ENCODE measurements at places on chromosomes 2 and 18. TPM values are rescaled to one million over a fixed set of nuclear protein-coding genes. Genes with fewer than 3 reads are reported as not detected.

The FAP gene
- 65.8 TPM for total RNA-seq

- no peak for DNase-seq
- H3K27ac ChIP-seq = no peak overlapping the region
- H3K4me1 ChIP-seq = no peaks in the 10 kb centered on the region
- no peak overlapping the region for H3K4me3 ChIP-seq
Measured at GRCh38 chr2:240511351-240512108, 46.3 kb downstream of the ANKMY1 start.

DNA sequence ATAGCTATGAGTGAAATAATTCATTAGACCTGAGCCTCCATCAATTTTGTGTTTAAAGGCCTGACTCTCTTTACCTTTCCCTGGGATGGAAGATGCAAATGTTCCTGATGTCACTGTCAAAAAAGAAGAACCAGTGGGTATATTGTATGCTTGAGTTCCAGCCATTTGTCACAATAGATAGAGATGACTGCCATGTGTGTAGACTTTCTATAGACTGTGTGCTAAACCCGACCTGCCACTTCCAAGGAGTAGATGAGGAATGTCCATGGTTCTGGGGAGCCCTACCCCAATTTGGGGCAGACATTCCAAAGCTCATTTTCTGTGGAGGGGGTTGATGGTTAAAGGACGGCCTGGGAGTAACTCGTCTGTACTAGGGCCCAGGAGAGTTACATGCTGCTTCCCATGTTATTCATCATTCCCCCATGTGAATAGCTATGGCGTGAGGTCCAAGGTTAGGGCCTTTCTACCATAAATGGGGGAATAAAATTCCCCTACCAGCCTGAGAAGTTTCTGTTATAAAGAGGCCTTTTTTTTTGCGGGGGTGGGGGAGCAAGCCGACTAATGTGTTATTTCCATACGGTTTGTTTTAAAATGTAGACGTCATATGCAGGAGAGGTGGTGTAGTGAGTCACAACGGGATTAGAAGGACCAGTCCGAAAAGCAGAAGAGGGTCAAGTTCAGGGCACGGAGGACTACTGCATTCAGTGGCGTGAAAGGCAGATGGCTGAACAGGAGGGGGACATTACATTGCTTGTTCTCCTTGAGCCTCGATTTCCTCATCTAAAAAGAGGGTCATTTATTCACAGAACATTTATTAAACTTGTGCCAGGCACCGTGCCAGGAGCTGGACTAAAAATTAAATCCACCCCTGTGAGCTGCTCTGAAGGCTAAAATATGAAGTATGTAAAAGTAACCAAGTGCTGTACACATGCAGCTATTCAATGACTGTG lies 24.0 kb downstream of the IL1B start:
- no peaks in the 10 kb centered on the region for H3K4me1 ChIP-seq
- no peaks in the 10 kb centered on the region for H3K36me3 ChIP-seq
- no peak for DNase-seq
- no peak overlapping the region for H3K27ac ChIP-seq
- no peaks in the 10 kb centered on the region for H3K27me3 ChIP-seq

The MOCOS gene
- total RNA-seq = 1.7 TPM

DNA sequence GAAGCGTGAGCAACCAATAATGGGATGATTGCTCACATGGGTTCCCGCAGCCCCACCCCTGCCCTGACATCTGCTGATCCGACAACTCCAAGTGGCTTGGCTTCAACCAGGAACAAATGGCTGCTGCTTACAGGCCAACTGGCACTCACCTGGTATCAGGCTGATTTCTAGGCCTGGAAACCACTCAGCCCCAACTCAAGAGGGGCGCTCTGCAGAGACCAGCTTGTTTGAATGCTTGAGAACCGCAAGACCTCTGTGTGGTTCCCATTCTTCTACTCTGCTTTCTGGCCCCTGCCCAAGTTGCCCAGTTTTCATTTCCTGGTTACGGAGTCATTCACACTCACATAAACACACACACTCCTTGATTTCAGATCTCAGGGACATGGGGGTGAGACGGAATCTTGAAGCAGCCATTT lies 52.0 kb downstream of the TNP1 start:
- no peak overlapping the region for H3K27ac ChIP-seq
- H3K36me3 ChIP-seq = no peaks in the 10 kb centered on the region
- DNase-seq = no peak
- no peaks in the 10 kb centered on the region for H3K4me1 ChIP-seq
- no peaks in the 10 kb centered on the region for H3K27me3 ChIP-seq

- H3K27me3 ChIP-seq = no peaks in the 10 kb centered on the region
- H3K4me3 ChIP-seq = no peak overlapping the region
- no peak overlapping the region for H3K27ac ChIP-seq
Measured at GRCh38 chr18:20996418-20996817, 115.2 kb downstream of the ROCK1 start.

The NAT8 gene
- total RNA-seq = not detected

DNA sequence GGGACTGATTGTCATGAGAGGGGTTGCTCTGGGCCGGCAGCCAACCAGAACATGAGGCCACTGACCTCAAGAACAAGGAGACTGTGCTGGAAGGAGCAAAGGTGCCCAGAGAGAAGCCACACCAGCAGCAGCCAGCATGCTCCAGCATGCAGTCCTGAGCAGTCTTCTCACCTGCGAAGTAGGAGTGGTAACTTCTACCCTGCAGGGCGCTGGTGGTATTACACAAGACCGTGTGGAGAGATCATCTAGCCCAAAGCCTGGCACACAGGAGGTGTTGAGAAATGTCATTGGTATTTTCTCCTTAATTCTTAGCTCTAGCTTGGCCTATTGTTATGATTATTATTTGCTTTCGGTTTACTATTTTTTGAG lies 132.7 kb downstream of the TSN start:
- H3K27me3 ChIP-seq = no peaks in the 10 kb centered on the region
- no peak overlapping the region for H3K4me3 ChIP-seq
- H3K36me3 ChIP-seq = no peaks in the 10 kb centered on the region
- no peaks in the 10 kb centered on the region for H3K4me1 ChIP-seq
- H3K27ac ChIP-seq = no peak overlapping the region

DNA sequence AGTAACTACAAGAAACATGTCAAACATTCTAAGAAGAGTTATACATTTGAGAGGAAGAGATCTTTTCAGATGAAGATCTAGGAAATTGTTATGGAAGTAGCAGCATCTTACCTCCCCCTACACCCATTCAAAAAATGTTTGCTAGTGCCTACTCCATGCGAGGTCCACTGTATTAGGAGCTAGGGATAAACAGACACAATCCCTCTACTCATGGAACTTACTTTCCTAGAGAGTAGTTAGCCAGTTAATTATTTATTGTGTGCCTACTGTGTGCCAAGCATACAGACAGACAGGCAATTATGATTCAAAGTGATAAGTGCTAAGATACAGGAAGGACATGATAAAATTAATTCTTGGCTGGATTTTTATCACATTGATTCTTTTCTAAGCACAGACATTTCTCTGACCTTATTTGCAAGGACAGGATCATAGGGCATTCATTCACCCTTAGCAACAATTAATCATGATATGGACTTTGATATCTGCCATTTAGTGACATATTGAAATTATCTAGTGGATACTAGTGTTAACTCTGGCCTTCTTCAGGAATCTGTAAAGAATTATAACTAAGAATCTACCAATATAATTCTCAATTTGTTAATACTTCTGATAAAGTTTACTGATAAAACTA lies 19.6 kb upstream of the TDRD15 start:
- H3K27me3 ChIP-seq = no peaks in the 10 kb centered on the region
- no peaks in the 10 kb centered on the region for H3K36me3 ChIP-seq
- H3K27ac ChIP-seq = no peak overlapping the region
- peaks cover 4% of the 10 kb centered on the region for H3K4me1 ChIP-seq

The LRRC30 gene
- not detected for total RNA-seq

DNA sequence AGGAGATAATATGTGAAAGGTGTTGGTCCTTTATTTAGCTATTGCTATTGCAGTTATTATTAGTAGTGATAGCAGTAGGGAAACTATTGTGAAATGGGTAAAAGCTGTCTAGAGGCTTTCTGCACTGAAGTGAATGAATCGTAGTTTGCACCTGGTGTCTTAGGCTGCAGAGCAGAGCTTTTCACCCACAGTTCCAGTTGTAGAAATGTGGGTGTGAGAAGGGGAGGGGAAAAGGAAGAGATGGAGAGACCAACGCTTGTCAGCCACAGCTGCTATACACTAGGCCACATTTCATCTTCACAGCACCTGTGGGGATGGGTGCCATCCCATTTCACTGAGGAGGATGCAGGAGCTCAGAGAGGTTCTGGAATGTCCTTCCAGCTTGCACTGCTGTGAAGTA lies 50.0 kb downstream of the TRPM8 start:
- no peak overlapping the region for H3K27ac ChIP-seq
- no peaks in the 10 kb centered on the region for H3K4me1 ChIP-seq
- H3K4me3 ChIP-seq = no peak overlapping the region
- DNase-seq = no peak

The STPG4 gene
- 0.90 TPM for total RNA-seq

GRCh38 chr2:20157193-20157891 lies 67.6 kb downstream of the SDC1 start:
- no peak overlapping the region for H3K27ac ChIP-seq
- H3K36me3 ChIP-seq = no peaks in the 10 kb centered on the region
- DNase-seq = no peak
- H3K27me3 ChIP-seq = no peaks in the 10 kb centered on the region
- no peaks in the 10 kb centered on the region for H3K4me1 ChIP-seq
- no peak overlapping the region for H3K4me3 ChIP-seq

GRCh38 chr2:151029406-151030157 lies 232.1 kb downstream of the RBM43 start:
- no peak overlapping the region for H3K27ac ChIP-seq
- H3K4me3 ChIP-seq = no peak overlapping the region
- DNase-seq = no peak
- H3K4me1 ChIP-seq = no peaks in the 10 kb centered on the region

DNA sequence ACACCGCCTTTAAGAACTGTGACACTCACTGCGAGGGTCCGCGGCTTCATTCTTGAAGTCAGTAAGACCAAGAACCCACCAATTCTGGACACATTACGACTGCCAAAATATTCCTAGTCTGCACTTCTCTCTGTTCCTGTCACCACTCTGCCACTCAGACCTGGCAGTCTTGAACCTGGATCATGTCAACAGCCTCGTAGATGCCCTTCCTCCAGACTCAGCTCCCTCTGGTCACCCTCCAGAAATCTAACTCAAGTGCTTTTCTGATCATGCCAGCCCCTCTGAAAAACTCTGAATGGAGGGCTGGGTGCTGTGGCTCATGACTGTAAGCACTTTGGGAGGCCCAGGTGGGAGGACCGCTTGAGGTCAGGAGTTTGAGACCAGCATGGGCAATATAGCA lies 20.3 kb downstream of the AAK1 start:
- no peak overlapping the region for H3K4me3 ChIP-seq
- DNase-seq = no peak
- H3K27me3 ChIP-seq = no peaks in the 10 kb centered on the region
- peaks cover 2% of the 10 kb centered on the region for H3K4me1 ChIP-seq
- no peak overlapping the region for H3K27ac ChIP-seq

GRCh38 chr2:141411419-141411818 lies 719.4 kb downstream of the LRP1B start:
- no peaks in the 10 kb centered on the region for H3K36me3 ChIP-seq
- H3K27me3 ChIP-seq = no peaks in the 10 kb centered on the region
- H3K27ac ChIP-seq = no peak overlapping the region
- no peak for DNase-seq

- no peaks in the 10 kb centered on the region for H3K4me1 ChIP-seq
- DNase-seq = no peak
- no peaks in the 10 kb centered on the region for H3K27me3 ChIP-seq
- H3K27ac ChIP-seq = no peak overlapping the region
- no peak overlapping the region for H3K4me3 ChIP-seq
Measured at GRCh38 chr2:72494392-72494791, 331.4 kb downstream of the EXOC6B start.

DNA sequence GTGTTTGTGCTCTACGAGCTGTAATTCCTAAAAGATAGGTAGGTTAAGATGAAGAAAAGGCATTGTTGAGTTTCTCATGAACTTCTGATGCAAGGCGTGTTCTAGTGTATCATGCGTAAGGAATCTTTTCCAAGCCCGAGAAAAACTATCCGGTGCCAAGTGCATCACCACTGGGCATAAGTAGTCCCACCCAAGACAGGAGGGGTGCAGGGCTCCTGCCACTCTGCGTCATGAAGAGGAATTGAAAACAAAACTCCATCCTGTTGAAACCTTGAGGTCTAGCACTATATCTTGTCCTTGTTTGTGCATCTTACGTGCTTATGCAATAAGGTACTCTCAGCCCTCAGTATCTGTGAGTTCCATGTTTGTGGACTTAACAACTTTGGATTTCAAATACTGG lies 45.7 kb downstream of the RAB31 start:
- no peaks in the 10 kb centered on the region for H3K4me1 ChIP-seq
- no peak for DNase-seq
- H3K4me3 ChIP-seq = no peak overlapping the region
- H3K27ac ChIP-seq = no peak overlapping the region

The MALL gene
- 32.8 TPM for total RNA-seq

- no peak for DNase-seq
- H3K27me3 ChIP-seq = no peaks in the 10 kb centered on the region
- no peaks in the 10 kb centered on the region for H3K4me1 ChIP-seq
Measured at GRCh38 chr2:34723683-34724082, 1124.6 kb upstream of the FAM98A start.

- DNase-seq = no peak
- H3K36me3 ChIP-seq = no peaks in the 10 kb centered on the region
- no peaks in the 10 kb centered on the region for H3K27me3 ChIP-seq
- H3K27ac ChIP-seq = no peak overlapping the region
- H3K4me1 ChIP-seq = no peaks in the 10 kb centered on the region
Measured at GRCh38 chr2:196215376-196215775, 44.0 kb upstream of the STK17B start.

The ASTL gene
- total RNA-seq = 0.62 TPM

The UGT1A5 gene
- not detected for total RNA-seq

- no peaks in the 10 kb centered on the region for H3K27me3 ChIP-seq
- no peaks in the 10 kb centered on the region for H3K4me1 ChIP-seq
- H3K4me3 ChIP-seq = no peak overlapping the region
- no peak for DNase-seq
Measured at GRCh38 chr18:49500201-49500921, 13.3 kb upstream of the C18orf32 start.

- H3K36me3 ChIP-seq = no peaks in the 10 kb centered on the region
- no peak overlapping the region for H3K4me3 ChIP-seq
- H3K27ac ChIP-seq = no peak overlapping the region
- H3K27me3 ChIP-seq = no peaks in the 10 kb centered on the region
- DNase-seq = no peak
Measured at GRCh38 chr2:36059691-36060090, 295.9 kb upstream of the CRIM1 start.

DNA sequence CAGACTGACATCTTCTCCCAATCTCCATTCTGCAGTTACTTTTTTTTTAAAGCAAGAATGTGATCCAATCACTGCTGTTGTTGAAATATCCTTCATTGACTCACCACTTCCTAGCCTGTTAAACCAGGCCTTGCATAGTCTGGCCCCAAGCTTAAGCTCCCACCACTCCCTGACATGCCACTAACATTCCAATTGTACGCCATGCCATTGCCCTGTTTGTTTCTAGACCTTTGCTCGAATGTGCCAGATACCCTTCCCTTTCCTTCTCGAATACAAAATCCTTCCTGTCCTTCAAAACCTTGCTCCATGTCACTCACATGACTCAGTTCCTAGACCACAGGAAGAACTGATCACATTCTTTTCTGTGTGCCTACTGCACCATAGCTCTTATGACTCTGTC lies 224.2 kb downstream of the CYRIA start:
- no peaks in the 10 kb centered on the region for H3K4me1 ChIP-seq
- H3K27me3 ChIP-seq = no peaks in the 10 kb centered on the region
- no peak overlapping the region for H3K4me3 ChIP-seq
- DNase-seq = no peak
- H3K27ac ChIP-seq = no peak overlapping the region

GRCh38 chr2:68709421-68709911 lies 25.1 kb upstream of the ARHGAP25 start:
- H3K36me3 ChIP-seq = no peaks in the 10 kb centered on the region
- no peak for DNase-seq
- no peak overlapping the region for H3K27ac ChIP-seq
- no peaks in the 10 kb centered on the region for H3K4me1 ChIP-seq
- no peaks in the 10 kb centered on the region for H3K27me3 ChIP-seq
